ENCODE measurements at places on chromosomes 13 and 19. TPM values are rescaled to one million over a fixed set of nuclear protein-coding genes. Genes with fewer than 3 reads are reported as not detected.

Gene SYDE1
- total RNA-seq, result 0.55 TPM

Gene ODAD3
- total RNA-seq, result 0.09 TPM

Gene ARL11
- 2.2 TPM for total RNA-seq

Gene EBI3
- total RNA-seq, result 2.6 TPM

Gene MTUS2
- total RNA-seq, result not detected

Gene C13orf46
- 4.5 TPM for total RNA-seq

Gene NANOS3
- total RNA-seq, result 0.70 TPM
